Activated naive CD8-positive, alpha-beta T cell treated with anti-CD3 and anti-CD28 coated beads for 36 hours (primary cell): ENCODE measurements at places on chromosomes 2 and 18. TPM values are rescaled to one million over a fixed set of nuclear protein-coding genes. Genes with fewer than 3 reads are reported as not detected.

The SERPINB3 gene
- total RNA-seq = not detected

The SIX3 gene
- total RNA-seq = not detected

The KYNU gene
- 0.20 TPM for total RNA-seq

The CNGA3 gene
- not detected for total RNA-seq

The ASPRV1 gene
- 0.74 TPM for total RNA-seq

The FAM237A gene
- total RNA-seq = not detected

The TSGA10 gene
- 5.6 TPM for total RNA-seq

The SH3BP4 gene
- 0.33 TPM for total RNA-seq

The FOXI3 gene
- total RNA-seq = not detected

The KHK gene
- total RNA-seq = 12.8 TPM

The RIOK3 gene
- total RNA-seq = 61.0 TPM

The IL1RN gene
- 0.19 TPM for total RNA-seq

The PSMD14 gene
- total RNA-seq = 91.4 TPM

The IL36A gene
- total RNA-seq = not detected

The SPP2 gene
- total RNA-seq = not detected

The IHH gene
- total RNA-seq = not detected

The TXNDC2 gene
- total RNA-seq = not detected

The CXCR2 gene
- total RNA-seq = 1.2 TPM

The CKAP2L gene
- 24.3 TPM for total RNA-seq

The DPP10 gene
- total RNA-seq = not detected

The IMPACT gene
- 26.4 TPM for total RNA-seq

The UNC80 gene
- total RNA-seq = not detected

The MEP1B gene
- not detected for total RNA-seq

The DSC3 gene
- total RNA-seq = 0.46 TPM

The SCYGR4 gene
- total RNA-seq = not detected

The CIB4 gene
- not detected for total RNA-seq

The BCL11A gene
- 1.6 TPM for total RNA-seq

The HOXD3 gene
- total RNA-seq = not detected
